ENCODE measurements at places on chromosomes 6 and 20.

DNA sequence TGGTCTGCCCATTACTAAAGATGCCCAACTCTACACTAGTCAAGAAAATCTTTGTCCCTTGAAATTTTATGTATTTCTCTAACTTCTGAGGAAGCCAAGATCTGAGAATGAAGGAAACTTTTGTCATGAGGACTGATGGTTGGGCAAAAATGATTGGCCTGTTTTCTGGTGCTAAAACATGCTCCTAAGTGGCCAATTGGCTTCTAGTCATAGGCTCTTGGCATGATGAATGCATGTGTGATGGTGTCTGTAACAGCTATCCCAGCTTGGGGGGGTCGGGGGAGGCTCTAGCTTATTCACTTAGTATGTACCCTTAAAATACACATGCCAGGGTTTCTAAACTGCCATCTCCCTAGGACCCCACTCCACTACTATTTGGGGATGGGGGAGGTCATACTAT is 228.6 kb downstream of the ZNF217 start:
- DNase-seq = no peak

DNA sequence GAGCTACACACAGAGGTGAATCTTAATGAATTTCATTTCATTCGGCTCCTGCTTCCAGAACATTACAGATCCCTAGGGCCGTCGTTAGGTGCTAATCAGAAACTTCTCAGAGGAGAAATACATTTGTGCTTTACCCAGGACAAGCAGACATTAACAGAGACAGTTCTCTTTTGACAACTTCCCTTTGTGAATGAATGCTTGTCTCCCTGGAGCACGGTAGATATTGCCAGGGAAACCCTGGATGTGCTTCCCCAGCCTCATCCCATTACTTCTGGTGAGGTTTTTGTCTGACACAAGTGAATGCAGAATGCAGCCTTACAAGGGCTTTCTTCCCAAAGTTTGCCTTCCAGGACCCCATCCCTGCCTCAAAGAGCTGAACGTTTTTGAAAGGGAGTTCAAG is 105.4 kb downstream of the SYNDIG1 start:
- no peak for DNase-seq

DNA sequence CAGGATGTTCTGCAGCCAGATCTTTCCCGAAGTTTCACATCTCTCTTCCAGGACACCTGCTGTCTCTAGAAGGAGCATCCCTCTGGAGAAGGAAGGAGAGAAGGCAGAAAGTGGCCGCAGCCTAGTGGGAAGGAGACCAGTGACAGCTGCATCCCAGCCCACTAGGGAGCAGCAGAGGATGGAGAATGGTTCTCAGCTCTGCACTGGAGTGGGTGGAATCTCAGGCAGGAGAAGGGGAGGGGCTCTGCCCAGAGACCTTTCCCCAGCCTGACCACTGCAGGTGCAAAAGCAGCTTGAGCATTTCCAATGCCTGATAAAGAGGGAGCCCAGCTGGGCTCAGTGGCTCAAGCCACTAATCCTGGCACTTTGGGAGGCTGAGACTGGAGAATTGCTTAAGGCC is 32.3 kb downstream of the NCR2 start:
- DNase-seq = no peak

DNA sequence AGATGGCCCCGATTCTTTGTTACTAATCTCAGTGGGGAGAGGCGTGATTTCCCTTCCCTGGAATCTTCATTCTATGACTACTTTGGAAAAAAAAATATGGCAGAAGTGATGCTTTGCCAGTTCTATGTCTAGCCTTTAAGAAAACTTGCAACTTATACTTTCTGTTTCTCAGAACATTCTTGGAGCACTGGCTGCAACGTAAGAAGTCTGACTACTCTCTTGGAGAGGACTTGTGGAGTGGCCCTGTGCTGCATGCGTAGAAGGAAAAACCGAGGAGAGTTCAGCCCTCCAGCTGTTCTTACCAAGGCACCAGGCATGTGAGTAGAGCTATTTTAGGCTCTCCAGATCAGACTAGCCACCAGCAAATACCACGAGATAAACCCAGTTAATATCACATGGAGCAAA is 77.6 kb upstream of the STXBP5 start:
- no peak for DNase-seq

DNA sequence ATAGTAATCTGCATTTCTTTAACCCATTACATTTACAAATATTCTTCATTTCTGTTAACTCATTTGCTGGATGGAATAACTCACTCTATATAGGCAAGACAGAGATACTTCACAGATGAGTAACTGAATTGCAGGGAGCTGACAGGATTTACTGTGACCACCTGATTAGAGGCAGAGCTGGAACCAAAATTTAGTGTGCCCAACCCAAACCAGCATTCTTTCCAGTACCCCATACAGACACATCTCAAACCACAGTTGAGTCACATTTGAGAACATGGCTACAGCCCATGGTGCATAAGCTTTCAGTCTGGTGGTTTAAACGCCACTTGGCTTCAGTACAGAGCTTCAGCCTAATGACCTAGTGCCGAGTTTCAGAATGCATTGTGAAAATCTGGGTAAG is 138.4 kb upstream of the TENT5A start:
- no peak for DNase-seq

- no peak for DNase-seq
Measured at GRCh38 chr20:48995589-48995988, 50.5 kb upstream of the CSE1L start.

DNA sequence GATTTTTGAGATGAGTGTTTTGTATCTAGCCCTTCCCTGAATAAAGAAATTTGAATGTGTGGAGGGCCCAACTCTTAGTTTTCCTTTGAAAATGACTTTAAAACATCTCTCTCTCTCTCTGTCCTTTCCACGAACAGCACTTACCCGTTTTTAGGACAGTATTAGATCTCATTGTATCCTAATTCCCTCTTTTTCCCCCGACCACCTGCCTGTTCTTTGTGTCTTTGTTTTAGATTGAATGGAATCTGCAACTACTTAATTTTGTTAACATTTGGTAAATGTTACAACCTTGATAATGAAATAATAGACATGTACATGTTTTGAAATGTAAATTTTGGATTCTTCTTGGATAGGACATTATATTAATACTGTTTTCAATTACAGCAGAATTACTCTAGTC is 3.1 kb downstream of the DSP start:
- DNase-seq = no peak

DNA sequence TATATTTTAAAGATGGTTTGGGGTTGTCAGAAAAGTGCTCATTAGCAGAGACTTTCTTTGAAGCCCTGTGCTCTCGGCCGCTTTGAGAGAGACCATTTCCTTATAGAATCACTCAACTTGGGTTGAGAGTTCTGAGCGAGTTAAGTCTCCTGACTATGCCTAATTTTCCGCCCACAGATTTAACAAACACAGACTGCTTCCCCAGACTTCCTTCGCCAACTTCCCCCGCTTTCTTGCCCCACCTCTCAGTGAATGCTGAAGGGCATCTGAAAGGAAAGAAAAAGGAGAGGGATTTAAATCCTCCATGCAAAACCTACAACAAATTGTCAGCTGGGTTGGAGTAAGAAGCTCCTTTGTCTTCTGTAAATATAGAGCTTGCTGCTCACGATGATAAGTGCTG is 224.0 kb downstream of the EYA2 start:
- no peak for DNase-seq

GRCh38 chr6:126440923-126441322 is 101.0 kb downstream of the CENPW start:
- DNase-seq = no peak

DNA sequence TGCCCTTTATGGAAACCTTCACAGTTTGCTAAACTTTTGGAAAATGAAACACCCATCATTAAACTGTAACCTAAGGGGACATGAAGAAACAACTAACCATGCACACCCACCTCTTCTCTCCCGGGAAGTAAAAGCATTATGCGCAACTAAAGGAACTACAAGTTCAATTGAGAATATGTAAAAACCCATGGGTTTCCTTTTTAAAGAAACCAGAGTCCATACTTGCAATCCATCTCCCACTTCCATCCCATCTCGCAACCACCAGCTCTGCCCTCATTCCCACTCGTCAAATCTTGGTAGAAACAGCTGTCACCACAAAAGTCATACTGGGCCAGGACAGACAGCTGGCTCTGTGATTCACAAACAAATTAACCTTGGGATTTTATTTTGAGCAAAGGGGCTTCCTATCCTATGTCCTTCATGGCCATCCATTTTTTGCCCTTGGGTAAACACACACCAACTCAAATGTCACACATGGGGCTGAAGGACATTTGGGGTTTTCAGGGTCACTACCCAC is 81.5 kb downstream of the HAO1 start:
- no peak for DNase-seq

Measured in activated CD8-positive, alpha-beta memory T cell treated with anti-CD3 and anti-CD28 coated beads, Interleukin-2, amount 50 U/mL, for 4 hours (primary cell).